ENCODE measurements at places on chromosomes 7 and 10. TPM values are rescaled to one million over a fixed set of nuclear protein-coding genes. Genes with fewer than 3 reads are reported as not detected.

GRCh38 chr7:99106821-99107241, 37.1 kb downstream of the SMURF1 start:
- no peak for DNase-seq

DNA sequence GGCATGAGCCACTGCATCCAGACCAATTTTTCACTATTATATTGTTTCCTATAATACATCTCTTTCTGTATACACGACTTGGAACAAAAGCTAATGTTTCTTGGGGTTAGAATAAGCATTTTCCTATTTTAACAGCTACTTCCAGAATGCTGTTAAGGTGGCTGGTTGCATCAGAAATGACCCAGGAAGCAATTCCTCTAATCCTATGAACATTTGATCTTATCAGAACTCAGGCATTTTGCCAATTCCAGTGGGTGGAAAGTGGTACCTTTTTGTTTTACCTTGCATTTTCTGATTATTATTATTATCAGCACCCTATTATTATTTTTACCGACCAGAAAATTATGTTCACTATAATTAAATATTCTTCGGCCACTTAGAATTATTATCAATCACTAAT, 73.3 kb downstream of the NDUFB2 start:
- no peak for DNase-seq

DNA sequence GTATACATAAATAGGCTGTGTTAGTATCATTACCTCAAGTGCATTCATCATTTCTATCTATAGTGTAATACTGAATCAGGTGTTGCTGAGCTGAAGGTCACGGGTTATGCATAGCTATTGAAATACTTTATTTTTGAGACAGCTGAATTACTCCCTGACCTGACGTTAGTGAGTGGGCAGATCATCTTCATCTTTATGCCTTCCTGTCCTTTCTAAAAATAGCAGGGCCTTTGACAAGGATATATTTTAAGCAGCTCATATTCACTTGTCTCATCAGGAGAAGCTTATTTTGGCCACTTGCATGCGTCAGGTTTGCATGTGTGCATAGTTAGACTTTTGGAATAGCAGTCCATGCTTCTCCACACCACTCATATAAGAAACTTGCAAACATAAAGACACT, 63.6 kb upstream of the DKK1 start:
- no peak for DNase-seq

DNA sequence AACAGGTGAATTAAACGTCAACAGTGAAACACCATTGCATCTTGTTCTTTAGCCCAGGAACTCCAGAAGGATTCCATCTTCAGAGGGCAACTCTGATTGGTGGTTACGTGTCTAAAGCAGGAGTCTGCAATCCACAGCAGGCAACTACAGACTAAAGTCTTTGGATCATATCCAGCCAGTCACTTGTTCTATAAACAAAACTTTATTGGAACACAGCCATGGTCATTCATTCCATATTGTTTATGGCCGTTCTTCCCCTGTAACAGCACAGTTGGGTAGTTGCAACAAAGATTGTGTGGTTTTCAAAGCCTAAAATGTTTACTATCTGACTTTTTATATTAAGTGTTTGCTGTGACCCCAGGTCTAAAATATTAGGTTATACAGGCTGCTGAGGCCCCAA, 94.7 kb upstream of the IMMP2L start:
- no peak for DNase-seq

DNA sequence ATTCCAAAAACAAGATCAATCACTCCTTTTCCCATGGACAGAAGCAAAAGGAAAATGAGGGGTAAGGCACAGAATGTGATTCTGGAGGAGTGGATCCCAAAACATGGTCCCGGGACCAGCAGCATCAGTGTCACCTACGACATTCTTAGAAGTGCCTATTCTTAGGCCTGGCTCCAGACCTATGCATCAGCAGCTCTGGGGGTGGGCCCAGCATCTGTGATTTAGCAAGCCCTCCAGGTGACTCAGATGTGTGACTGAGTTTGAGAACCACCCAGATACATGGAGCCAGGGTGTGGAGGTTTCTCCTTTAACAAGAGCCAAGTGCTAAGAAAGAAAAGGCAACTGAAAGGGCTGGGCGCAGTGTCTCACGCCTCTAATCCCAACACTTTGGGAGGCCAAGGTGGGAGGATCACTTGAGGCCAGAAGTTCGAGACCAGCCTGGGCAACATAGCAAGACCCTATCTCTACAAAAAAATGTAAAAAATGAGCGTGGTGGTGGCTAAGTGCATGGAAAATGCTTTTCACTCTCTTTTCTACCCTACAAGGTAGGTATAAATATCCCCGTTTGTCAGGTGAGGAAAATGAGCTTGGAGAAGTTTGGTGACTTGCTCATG, 17.1 kb upstream of the ARPC1A start:
- no peak for DNase-seq

GRCh38 chr10:7186387-7187018, 224.3 kb downstream of the SFMBT2 start:
- DNase-seq, result no peak

DNA sequence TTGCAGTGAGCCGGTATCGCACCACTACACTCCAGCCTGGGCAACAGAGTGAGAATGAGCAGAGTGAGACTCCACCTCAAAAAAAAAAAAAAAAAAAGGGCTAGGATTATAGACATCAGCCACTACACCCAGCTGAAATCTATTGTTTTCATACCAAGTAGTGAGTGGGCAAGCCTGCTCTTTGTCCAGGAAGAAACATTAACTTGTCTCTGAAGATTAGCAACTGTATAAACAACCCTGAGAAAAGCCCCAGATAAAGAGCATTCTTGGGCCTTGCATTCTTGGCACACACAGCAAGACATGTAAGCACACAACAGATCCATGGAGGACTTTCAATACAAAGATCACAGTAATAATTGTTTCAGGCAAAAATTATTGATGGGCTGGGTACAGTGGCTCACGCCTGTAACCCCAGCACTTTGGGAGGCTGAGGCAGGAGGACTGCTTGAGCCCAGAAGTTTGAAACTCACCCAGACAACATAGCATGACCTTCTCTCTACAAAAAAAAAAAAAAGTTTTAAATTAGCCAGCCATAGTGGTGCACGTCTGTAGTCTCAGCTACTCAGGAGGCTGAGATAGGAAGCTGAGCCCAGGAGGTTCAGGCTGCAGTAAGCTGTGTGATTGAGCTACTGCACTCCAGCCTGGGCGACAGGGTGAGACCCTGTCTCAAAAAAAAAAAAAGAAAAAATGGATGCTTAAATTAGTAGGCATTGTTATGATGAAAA, 4.4 kb downstream of the PSPH start:
- no peak for DNase-seq

GRCh38 chr10:102660888-102661657, 16.8 kb downstream of the TRIM8 start:
- DNase-seq, result peak; percentile 88

- no peak for DNase-seq
These were observed 102.3 kb upstream of the PPIF start for GRCh38 chr10:79244841-79245504.

DNA sequence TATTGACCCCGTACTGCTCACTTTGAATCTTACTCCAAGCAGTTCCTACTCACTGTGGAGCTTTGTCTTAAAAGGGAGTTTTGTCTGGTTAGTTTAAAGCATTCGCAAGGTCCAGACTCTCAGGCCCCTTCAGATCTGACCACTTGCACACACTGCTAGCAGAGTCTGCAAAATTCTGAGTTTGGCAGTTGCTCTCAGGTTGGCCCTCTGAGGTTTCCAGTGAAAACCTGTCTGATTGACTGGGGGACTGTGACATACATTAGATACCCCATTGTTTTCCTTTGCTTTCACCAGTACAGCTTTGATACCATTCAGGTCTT, 149.2 kb downstream of the XPNPEP1 start:
- DNase-seq, result no peak

DNA sequence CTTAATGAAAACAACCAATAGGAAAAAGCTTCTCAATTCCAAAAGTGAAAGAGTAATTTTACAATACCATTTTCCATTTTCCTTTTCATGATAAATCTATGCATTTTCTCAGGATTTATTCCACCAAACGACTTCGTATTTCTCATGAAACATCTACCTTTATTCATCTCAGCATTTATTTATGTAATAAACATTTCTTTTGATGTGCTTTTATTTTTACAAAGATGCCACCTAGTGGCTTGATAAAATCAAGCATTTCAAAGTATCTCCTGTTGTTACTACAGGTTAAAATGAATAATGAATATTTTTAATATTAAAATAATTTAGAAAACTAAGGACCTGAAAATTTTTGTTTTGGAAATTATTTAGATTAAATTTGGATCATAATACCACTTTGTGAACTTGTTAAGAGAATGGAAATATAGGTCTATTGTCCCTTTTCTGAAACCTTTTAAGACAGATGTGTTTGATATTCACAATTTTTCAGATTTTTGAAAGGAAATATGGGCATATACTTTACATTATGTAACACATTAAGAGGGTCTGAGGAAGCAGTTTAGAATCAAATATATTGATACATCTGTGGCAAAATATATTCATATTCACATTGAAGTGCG, 2.7 kb upstream of the IQUB start:
- no peak for DNase-seq

DNA sequence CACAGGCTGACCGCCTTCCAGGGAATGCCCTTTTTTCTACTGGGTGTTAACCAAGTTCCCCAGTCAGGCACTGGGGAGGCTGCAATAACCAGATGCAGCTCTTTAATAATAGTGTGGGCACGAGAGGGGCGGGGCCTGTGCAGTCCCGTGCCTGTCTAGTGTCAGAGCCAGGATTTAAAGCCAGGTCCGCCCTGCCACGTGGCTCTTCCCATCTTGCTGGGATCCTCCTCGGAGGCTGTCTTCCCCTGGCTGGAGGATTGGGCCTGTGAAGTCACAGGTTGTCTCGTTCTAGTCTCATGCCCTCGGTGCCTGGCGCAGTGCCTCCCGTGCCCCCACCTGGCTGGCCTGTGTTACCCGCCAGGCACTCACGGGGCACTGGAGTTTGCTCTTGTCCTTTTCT, 25.2 kb downstream of the TMEM120A start:
- peak; percentile 60 for DNase-seq

DNA sequence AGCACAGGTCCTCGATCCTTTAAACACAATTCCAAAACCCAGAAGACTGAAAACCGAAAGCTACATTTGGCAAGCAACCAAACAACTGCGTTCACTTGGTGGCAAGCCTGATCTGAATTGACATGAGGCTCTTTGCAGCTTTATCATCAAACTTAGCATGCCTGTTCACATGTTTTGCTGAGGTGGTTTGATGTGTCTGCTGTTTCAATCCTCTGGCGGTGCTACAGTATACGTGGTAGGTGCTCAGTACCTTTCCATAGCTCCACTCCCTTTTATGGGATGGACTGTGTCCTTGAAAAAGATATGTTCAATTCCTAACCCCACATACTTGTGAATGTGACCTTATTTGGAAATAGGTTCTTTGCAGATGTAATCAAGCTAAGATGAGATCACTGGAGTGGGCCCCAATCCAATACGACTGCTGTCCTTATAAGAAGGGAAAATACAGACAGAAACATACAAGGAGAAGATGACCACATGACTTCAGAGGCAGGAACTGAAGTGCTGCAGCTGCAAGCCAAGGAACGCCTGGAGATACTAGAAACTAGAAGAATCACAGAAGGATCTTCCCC, 33.4 kb downstream of the CCDC6 start:
- peak; percentile 65 for DNase-seq

GNGT1 gene
- not detected for total RNA-seq

ATRNL1 gene
- 1.5 TPM for total RNA-seq

PRR15 gene
- total RNA-seq, result 0.29 TPM

All from heart left ventricle (tissue), 16 donors.